Stimulated activated CD4-positive, alpha-beta T cell treated with anti-CD3 and anti-CD28 coated beads, Interleukin-4, amount 100 ng/mL, for 4 hours (primary cell): ENCODE measurements at places on chromosomes 12 and 14.

DNA sequence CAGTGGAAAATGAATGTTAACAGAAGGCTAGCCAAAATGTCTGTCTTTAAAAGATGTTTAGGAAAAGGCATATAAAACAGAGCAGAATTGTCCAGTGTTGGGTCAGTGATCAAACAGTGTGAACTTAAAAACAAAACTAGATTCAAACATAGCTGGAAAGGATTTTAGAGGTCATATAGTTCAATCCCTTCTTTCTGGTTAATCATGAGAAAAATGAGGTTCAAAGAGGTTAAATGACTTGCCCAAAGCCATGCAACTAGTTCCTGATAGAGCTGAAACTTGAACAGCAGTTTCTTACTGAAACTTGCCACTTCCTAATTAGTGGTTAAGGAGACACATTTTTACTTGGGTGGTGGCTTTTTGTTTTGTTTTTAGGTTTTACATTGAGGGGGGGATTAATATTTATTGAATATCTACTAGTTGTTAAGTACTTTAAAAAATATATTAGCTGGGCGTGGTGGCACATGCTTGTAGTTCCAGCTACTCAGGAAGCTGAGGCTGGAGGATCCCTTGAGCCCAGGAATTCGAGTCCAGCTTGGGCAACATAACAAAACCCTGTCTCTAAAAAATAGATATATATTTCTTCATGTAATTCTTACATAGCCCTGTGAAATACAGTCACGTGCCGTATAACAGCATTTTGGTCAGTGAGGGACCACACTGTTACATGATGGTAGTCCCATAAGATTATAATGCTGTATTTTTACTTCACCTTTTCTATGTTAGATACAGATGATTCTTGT lies 20.4 kb downstream of the ACVR1B start:
- no peak for DNase-seq

- no peak for DNase-seq
Measured at GRCh38 chr14:75577090-75577489, 1.3 kb upstream of the FLVCR2 start.

DNA sequence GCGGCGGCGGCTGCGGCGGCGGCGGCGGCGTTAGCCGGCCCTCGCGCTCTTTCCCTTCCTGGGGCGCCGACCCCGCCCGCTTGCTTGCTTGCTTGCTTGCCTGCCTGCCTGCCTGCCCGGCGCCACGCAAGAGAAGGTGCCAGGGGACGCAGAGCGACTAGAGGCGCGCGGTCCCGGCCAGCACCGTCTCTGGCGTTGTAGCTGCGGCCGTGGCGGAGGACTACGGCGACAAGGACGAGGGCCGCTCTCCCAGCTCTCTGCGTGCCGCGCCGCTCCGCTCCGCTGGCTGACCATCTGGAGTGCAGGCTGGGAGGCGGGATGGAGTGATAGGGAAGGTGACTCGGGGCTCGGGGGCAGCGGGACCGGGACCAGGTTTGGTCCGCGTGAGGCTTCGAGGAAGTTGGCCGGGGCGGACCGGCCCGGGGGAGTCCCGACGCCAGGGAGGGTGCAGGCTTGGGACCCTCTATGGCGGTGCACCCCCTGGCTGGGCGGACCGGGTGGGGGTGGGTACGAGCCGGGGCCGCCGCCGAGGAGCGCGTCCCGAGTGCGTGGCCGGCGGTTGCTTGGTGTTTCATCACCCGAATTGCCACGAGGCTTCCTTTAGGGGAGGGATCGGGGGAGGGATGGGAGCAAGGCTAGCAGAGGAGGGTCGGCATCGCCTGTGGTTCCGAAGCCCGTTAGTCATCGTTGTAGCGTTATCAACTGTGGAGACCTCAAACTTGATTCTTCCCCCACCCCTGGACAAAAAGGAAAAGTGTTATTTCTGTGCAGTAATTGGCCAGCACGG lies 471 bp downstream of the XPOT start:
- peak; percentile 66 for DNase-seq

GRCh38 chr14:20332788-20333493 lies at the start of gene CCNB1IP1:
Gene CCNB1IP1, minus strand, starts transcription at chr14:20333279. Its CDS starts 16,756 bp downstream, at chr14:20316523.
- DNase-seq: peak; percentile 42

GRCh38 chr12:51871126-51871525 lies 16.8 kb upstream of the ANKRD33 start:
- DNase-seq: no peak

DNA sequence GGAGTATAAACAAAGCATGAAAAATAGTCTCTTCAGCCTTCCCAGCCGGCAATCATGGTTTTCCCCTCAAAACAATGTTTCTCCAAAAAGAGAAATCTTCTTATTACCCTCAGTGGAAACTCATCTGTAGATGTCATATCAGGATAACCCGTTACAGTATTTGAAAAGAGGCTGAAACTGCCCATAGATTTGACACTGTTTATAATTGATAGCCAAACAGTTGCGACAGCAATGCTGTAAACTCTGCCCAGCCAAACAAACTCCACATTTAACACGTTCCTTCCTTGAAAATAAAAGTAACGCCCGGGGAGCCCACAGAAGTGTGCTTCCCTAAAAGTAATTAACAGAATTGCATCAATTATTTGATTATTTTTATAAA lies 201.3 kb upstream of the FOXN3 start:
- DNase-seq: no peak

GRCh38 chr12:39103552-39104165 lies 198.3 kb upstream of the CPNE8 start:
- DNase-seq: no peak

GRCh38 chr14:89317051-89317691 lies 99.9 kb downstream of the FOXN3 start:
- no peak for DNase-seq
